Neural crest cell (in vitro differentiated cells): ENCODE measurements at places on chromosomes 6 and 20. TPM values are rescaled to one million over a fixed set of nuclear protein-coding genes. Genes with fewer than 3 reads are reported as not detected.

DNA sequence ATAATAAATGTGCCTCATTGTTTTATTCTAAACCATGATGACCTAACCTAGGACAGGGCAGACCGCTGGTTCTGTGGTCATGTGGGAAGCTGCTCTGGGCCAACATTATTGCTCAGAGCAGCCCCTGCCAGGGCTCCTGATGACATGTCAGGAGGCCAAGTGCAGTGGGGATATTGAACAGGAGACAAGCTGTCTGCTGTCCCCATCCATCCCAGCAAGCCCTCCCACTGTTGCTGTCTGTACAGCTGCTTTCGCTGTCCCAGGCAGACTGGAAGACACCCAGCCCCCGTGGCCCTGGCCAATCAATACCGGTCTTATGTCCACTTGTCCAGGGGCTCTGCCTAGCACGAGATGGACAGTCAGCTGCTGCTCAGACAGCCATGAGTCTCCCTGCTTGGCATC lies 43.2 kb upstream of the FNDC1 start:
- no peaks in the 10 kb centered on the region for H3K36me3 ChIP-seq
- H3K4me3 ChIP-seq, result no peak overlapping the region
- H3K27ac ChIP-seq, result no peak overlapping the region
- peaks cover 8% of the 10 kb centered on the region for H3K27me3 ChIP-seq
- no peaks in the 10 kb centered on the region for H3K4me1 ChIP-seq

The ENPP3 gene
- total RNA-seq, result 0.14 and 0.20 TPM in 2 replicates

The C6orf15 gene
- total RNA-seq, result not detected in 2 replicates

The TXLNB gene
- total RNA-seq, result 0.61 and 0.65 TPM in 2 replicates

- no peaks in the 10 kb centered on the region for H3K36me3 ChIP-seq
- no peak for DNase-seq
- H3K4me1 ChIP-seq, result no peaks in the 10 kb centered on the region
- no peak overlapping the region for H3K4me3 ChIP-seq
- H3K27me3 ChIP-seq, result no peaks in the 10 kb centered on the region
These were observed 830.4 kb downstream of the GRIK2 start for GRCh38 chr6:102223942-102224341.

GRCh38 chr6:168370310-168370991 lies 50.9 kb upstream of the DACT2 start:
- peaks cover 5% of the 10 kb centered on the region for H3K4me1 ChIP-seq
- no peaks in the 10 kb centered on the region for H3K36me3 ChIP-seq
- DNase-seq, result peak; percentile 85
- no peak overlapping the region for H3K4me3 ChIP-seq
- no peak overlapping the region for H3K27ac ChIP-seq

The STX11 gene
- not detected in 2 replicates for total RNA-seq

GRCh38 chr6:36697481-36697903 lies at the start of gene RAB44:
RAB44 (plus strand) TSS chr6:36697826; CDS start chr6:36704236, 6,410 bp downstream.
- peak within 1 kb of the TSS; percentile 17 for H3K27ac ChIP-seq
- no peaks in the 10 kb centered on the region for H3K36me3 ChIP-seq
- no peak within 1 kb of the TSS for H3K4me3 ChIP-seq
- no peaks in the 10 kb centered on the region for H3K27me3 ChIP-seq
- no peak for DNase-seq

The HSPA12B gene
- 1.1 and 1.3 TPM in 2 replicates for total RNA-seq

DNA sequence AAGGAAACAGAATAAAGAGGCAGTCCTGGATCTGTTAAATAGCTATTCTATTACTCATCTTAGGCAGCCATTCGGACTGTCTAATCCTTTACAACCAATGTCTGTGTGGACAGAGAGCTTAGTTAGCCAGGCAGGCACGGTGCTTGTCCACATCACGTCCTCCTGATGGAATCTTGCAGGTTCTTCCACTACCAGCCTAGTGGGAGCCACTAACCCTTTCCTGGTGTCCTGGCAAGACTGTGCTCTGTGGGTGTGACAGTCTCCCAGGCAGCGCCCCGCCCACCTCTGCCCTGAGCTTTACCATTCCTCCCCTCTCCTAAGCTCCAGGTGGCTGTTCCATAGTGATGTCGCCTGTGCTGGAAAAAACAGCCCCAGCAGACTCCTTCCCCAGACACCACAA lies 78.3 kb upstream of the CLDN20 start:
- no peaks in the 10 kb centered on the region for H3K27me3 ChIP-seq
- no peak overlapping the region for H3K4me3 ChIP-seq
- H3K36me3 ChIP-seq, result peaks cover 4% of the 10 kb centered on the region
- peaks cover 70% of the 10 kb centered on the region for H3K4me1 ChIP-seq
